ENCODE measurements at places on chromosomes 11 and 22. TPM values are rescaled to one million over a fixed set of nuclear protein-coding genes. Genes with fewer than 3 reads are reported as not detected.

Gene VSIG10L2
- total RNA-seq: not detected

Gene TESMIN
- 3.1 TPM for total RNA-seq

Gene PLAAT5
- total RNA-seq: not detected

Gene CEP164
- 15.1 TPM for total RNA-seq

Gene CXCR5
- total RNA-seq: 0.07 TPM

Gene APOA4
- not detected for total RNA-seq

Gene IL18
- total RNA-seq: 98.4 TPM

Gene MRGPRE
- total RNA-seq: 0.10 TPM

Gene OR8D1
- not detected for total RNA-seq

Gene KDELR3
- 15.6 TPM for total RNA-seq

Gene NLRP6
- not detected for total RNA-seq

Gene TRIM66
- 2.8 TPM for total RNA-seq

Gene ANO5
- total RNA-seq: 2.3 TPM

Gene UCP2
- 80.9 TPM for total RNA-seq

Gene TENM4
- 0.12 TPM for total RNA-seq

Gene SLC22A8
- total RNA-seq: not detected

Gene ANO1
- total RNA-seq: 1.1 TPM

Gene FGF19
- 0.08 TPM for total RNA-seq

Gene DEFB131B
- not detected for total RNA-seq

Gene TYR
- total RNA-seq: not detected

Gene CHRNA10
- 0.84 TPM for total RNA-seq

Gene OR52N1
- not detected for total RNA-seq

Gene LRRC56
- 0.40 TPM for total RNA-seq

Gene FIBIN
- total RNA-seq: not detected

All from A549 treated with DMSO at 1 μM for 4 hours (cell line).